ENCODE measurements at places on chromosomes 2 and 18. TPM values are rescaled to one million over a fixed set of nuclear protein-coding genes. Genes with fewer than 3 reads are reported as not detected.
A peak's percentile ranks its signal among the peaks of the same experiment; 100 is the strongest.

The RAX gene
- not detected for total RNA-seq

GRCh38 chr2:85355073-85355410, 473 bp downstream of the ELMOD3 start:
- no peak for DNase-seq

The SEPTIN10 gene
- total RNA-seq: 5.7 TPM

- DNase-seq: peak; percentile 45
Measured at GRCh38 chr2:175111200-175111657, 56.8 kb downstream of the ATF2 start.

DNA sequence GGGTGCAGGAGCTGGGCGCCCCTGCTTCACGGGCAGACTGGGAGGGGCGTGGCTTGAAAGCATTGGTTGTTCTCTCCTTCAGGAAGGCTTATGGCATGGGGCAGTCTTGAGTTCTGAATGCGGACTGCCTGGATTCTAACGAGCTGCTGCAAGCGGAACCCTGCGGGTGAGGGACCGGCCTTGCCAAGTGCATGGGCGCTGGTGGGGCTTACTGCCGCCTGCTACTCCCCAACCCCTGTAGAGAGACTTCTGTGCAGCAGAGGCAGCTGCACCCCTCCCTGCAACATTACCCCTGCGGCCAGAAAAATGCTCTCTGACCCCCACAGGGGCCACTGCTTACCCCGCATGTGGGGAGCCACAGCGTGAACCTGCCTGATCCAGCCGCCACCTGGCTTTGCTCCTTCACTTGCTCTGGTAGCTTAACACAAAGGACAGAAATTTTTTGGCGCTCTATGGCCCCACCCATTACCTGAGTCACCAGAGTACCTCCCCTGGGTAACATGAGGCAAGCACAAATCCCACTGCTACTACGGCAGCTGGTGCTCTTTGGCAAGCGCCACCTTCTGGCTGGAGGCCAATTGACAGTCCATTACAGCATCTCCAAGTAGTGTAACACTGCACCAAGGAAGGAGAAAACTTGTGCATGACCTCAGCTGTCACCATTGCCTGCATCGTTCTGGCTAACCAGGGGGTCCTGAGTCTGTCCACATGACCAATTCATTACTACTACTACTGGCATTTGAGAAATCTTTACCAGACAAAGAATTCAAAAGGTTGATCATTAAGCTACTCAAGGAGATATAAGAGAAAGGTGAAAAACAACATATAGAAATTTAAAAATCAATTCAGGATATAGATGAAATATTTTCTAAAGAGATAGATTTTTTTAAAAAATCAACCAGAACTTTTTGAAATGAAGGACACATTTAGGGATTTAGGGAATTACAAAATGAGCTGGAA, 35.4 kb downstream of the MYL12B start:
- DNase-seq: peak; percentile 90

The STAT1 gene
- 130 TPM for total RNA-seq

The SPP2 gene
- not detected for total RNA-seq
